ENCODE measurements at places on chromosomes 3 and 15.

DNA sequence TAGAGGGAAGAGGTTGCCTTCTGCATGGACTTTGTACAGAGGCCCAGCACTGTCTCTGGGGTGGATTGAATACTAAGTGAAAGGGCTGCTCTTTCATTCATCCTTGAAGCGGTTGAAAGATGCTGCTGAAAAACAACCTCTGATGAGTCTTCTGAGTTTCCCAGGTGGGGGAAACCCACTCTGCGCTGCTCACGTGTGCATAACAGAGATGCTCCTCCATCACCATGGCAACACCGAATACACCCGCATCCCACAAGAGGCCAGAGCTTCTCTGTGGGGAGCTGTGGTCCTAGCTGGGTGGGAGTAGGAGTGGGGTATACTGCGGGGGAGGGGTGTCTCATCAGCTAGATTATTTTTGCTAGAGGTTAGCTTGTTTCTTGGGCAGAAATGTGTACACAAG is 6.1 kb upstream of the SYN2 start:
- no peak for DNase-seq
- no peak overlapping the region for H3K27ac ChIP-seq
- H3K4me1 ChIP-seq, result no peaks in the 10 kb centered on the region
- H3K36me3 ChIP-seq, result no peaks in the 10 kb centered on the region
- H3K27me3 ChIP-seq, result peaks cover 42% of the 10 kb centered on the region

GRCh38 chr3:158093526-158093925 is 12.7 kb downstream of the SHOX2 start:
- H3K4me1 ChIP-seq, result peaks cover 15% of the 10 kb centered on the region
- H3K27me3 ChIP-seq, result peaks cover 98% of the 10 kb centered on the region
- DNase-seq, result no peak
- no peaks in the 10 kb centered on the region for H3K36me3 ChIP-seq
- H3K27ac ChIP-seq, result no peak overlapping the region

GRCh38 chr15:41022487-41023090 is 69.3 kb downstream of the CHAC1 start:
- no peak overlapping the region for H3K27ac ChIP-seq
- DNase-seq, result no peak
- H3K27me3 ChIP-seq, result no peaks in the 10 kb centered on the region
- H3K36me3 ChIP-seq, result peaks cover 14% of the 10 kb centered on the region

DNA sequence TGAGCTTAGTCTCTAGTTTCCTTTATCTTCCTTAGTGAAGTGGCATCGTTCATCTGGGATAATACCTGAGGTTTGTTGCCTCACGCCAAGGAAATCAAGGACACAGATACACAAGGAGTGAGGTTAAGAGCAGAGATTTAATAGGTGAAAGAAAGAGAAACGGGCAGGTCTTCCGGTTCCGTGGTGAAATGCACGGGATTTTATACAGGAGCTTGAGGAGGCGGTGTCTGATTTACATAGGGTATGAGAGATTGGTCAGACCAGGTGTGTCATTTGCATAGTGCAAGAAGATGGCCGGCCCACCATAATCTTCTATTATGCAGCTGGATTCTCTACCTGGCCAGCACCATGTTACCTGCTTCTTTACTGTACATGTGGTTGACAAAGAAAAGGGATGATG is 17.2 kb downstream of the ARRDC4 start:
- no peaks in the 10 kb centered on the region for H3K27me3 ChIP-seq
- H3K4me1 ChIP-seq, result no peaks in the 10 kb centered on the region
- no peak overlapping the region for H3K4me3 ChIP-seq
- no peak for DNase-seq
- peaks cover 10% of the 10 kb centered on the region for H3K36me3 ChIP-seq

DNA sequence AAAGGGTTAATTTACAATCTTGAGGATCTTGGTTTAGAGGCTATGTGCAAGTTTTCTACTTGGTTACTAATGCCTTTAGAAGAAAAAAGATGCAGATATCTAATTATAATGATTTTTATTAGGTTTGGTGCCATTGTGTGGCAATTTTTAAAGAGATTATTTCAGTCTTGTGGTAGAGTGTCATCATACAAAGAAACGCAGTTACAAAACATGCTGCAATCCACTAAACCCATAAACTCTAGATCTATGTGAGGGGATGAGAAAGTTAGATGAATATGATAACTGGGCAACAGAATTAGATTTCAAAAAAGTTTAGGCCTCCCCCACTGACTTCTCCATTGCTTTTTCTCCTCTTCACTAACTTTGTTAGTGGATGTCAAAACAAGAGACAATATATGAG is 106.0 kb downstream of the ARPP21 start:
- H3K27me3 ChIP-seq, result peaks cover 47% of the 10 kb centered on the region
- DNase-seq, result no peak
- H3K4me1 ChIP-seq, result no peaks in the 10 kb centered on the region
- no peak overlapping the region for H3K4me3 ChIP-seq

DNA sequence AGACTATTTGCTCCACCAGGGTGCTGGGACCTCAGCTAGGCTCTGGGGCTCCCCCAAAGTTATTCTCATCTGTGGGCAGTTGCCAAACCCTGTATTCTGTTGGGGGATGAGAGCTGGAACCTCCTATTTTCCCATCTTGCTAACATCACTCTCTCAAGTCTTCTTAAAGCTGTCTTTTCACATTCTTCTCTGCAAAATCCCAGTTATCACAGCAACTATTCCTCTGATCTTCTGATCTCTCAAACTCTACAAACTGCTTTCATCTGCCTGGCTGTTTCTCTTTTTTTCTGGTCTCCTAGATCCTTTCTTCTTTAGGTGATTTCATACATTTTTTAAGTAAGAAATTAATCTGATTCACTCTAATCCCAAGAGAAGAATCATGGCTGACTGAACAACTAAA is 10.7 kb upstream of the ADAMTSL3 start:
- H3K4me1 ChIP-seq, result no peaks in the 10 kb centered on the region
- no peak overlapping the region for H3K27ac ChIP-seq
- DNase-seq, result no peak

GRCh38 chr3:7385635-7386034 is 524.7 kb downstream of the GRM7 start:
- peaks cover 9% of the 10 kb centered on the region for H3K4me1 ChIP-seq
- no peak overlapping the region for H3K4me3 ChIP-seq
- no peaks in the 10 kb centered on the region for H3K36me3 ChIP-seq
- no peaks in the 10 kb centered on the region for H3K27me3 ChIP-seq
- no peak for DNase-seq

DNA sequence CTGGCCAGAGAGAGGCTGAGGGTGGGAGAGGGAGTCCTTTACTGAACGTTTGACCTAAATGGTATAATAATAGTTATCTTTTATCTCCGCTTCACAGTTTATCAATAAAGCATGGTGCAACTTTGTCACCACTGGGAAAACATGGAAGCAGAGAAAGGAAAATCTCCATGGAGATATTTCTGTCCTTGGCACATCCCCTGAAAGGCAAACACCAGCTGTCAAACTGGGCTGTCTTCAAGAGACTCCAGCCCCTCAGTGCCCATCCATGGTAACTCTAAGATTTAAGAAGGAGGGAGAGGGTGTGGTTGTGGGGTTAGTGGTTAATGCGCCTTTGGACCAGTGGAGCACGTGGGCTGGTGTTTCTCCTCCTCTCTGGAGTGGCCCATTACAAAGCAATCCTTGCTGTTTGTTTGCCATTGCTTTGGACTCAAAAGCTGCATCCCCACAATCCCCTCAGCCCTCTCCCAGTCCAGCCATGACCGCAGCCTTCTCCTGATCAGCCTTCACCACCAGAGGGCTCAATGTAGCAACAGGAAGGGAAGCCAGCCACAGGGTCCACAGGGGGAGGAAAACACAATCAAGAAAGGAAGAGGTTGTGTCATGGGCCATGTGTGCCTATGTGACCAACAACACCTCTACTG is 38.2 kb upstream of the FAM174B start:
- H3K27me3 ChIP-seq, result no peaks in the 10 kb centered on the region
- H3K27ac ChIP-seq, result no peak overlapping the region
- H3K4me1 ChIP-seq, result no peaks in the 10 kb centered on the region
- H3K36me3 ChIP-seq, result no peaks in the 10 kb centered on the region
- H3K4me3 ChIP-seq, result no peak overlapping the region

DNA sequence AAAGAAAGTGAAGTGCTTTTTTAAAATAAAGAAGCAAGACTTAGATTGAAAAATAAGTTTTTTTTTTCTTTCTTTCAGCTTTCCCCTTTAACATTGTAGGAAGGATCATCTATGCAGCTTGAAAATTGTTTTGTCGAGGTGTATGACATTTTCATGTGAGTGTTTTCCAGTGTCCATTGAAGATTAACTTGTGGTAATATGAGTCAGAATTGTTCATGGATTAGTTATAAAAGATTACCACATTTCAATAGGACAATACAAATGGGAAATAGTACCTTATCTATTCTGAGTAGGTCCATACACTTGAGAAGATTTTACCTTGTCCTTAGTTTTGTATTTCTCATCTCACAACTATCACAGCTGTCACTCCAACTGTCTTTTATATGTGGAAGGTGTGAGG is 1234.7 kb downstream of the NSUN3 start:
- no peak overlapping the region for H3K27ac ChIP-seq
- no peaks in the 10 kb centered on the region for H3K36me3 ChIP-seq
- H3K27me3 ChIP-seq, result no peaks in the 10 kb centered on the region
- H3K4me3 ChIP-seq, result no peak overlapping the region

All from type B pancreatic cell (in vitro differentiated cells).